ENCODE measurements at places on chromosomes 16 and 17.

DNA sequence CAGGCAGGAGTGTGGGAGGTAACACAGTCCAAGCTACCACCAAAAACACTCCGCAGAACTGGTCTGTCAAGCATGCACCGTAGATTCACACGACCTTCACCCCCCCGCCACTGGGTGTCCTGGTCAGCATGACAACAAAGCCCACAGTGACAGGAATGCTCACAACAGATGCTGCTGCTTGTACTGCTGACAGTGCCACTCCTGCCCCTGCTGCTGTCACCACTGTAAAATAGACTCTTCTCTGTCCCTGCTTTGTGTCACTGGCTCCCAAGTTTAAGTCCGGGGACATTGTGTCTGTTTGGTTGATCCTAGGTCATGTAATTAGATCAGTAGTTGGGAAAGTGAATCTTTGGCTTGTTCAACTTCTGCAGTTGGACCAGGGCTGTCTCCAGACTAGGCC, 7.0 kb upstream of the ODF4 start:
- DNase-seq = no peak

- DNase-seq = no peak
These were observed 66.8 kb downstream of the DNAH17 start for GRCh38 chr17:78510141-78511075.

- no peak for DNase-seq
These were observed 19.9 kb downstream of the ADAM11 start for GRCh38 chr17:44778656-44779210.

DNA sequence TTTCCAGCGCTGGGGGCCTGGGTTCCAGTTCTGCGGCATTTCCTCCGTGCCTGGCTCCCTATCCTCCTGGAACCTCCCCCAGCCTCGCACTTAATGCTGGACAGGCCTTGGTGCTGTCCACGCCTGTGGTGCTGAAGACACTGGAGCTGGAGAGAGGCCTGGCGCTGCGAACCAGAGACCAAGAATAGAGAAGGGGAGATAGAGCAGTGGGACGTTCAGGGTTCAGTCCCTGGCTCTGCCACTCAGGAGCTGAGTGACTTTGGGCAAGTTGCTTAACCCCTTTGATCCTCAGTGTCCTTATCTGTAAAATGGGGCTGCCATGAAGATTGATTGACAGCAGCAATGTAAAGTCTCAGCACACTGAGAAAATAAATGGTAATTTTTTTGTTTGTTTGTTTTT, 11.9 kb downstream of the SBK1 start:
- no peak for DNase-seq

DNA sequence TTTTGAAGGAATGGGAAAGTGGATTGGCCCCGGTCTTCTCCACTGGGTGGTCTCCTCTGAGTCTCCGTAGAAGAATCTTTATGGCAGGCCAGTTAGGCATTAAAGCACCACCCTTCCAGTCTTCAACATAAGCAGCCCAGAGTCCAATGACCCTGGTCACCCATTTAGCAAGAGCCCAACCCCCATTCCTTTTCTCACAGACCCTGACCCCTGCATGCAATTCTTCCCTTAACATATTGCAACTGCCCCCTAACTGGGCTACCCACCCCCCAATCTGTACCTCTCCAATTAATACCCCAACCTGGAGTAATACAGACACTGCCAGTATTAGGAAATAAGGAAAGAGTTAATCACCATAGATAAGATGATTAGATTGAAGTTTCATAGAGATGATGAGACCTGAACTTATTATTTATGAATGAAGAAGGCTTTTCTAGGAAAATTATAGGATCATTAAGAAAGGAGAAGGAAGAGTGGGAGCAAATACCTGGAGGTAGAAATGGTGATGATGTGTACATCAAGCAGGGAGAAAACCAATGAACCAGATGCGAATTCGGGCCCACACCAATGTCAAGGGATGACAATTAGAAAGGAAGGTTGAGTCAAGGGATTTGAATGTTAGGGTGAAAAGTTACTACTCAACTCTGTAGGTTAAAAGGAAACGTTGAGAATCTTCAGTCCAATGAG, 2.4 kb downstream of the CCL2 start:
- DNase-seq = no peak

GRCh38 chr16:3706253-3707012, 10.9 kb downstream of the TRAP1 start:
- DNase-seq = no peak

DNA sequence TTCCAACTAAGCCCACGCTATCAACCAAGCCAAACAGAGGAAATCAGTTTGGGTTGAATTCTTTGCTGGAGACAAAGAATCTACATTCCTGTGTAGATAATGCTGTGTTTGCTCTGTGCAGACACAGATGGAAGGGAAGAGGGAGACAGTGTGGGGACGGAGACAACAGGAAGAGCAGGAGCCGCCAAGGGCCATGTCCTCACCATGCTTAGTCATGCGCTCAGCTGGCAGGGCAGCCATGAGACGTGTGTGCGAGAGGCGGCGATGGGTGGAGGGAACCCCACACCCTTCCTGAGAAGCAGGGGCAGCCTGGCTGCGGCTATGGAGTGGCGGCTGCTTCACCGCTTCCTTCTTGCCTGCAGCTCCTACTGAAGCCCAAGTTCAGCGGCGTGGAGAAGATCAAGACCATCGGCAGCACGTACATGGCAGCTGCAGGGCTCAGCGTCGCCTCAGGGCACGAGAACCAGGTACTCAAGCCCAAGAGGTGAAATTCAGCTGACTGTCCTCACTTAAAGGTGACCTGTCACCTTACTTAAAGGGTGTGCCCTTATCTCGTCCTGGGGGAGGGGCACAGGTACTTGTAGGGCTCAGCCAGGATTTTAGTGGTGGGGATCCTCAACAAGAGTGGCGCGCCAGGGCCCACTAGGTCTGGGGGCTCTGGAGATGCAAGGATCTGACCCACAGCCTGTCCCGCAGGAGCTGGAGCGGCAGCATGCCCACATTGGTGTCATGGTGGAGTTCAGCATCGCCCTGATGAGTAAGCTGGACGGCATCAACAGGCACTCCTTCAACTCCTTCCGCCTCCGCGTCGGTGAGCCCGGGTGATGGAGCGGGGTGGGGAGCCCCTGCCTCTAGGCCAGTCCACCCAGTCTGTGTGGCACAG, 47.5 kb downstream of the ADCY7 start:
- DNase-seq = peak; percentile 47

DNA sequence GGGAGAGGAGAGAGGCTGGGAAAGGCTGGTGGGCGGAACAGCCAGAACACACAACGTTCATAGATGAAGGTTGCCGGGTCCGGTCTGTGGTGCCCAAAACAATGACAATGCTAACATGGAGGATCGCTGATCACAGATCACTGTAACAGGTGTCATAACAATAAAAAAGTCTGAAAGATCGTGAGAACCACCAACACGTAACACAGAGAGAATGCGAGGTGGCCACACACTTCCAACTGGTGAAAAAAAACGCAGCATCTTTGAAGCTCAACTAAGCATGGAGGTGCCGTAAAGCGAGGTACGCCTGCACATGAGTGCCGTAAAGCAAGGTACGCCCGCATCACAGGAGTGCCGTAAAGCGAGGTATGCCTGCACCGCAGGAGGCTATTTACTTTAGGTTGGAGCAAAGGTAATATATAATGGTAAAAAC, 42.3 kb downstream of the ABR start:
- DNase-seq = no peak

DNA sequence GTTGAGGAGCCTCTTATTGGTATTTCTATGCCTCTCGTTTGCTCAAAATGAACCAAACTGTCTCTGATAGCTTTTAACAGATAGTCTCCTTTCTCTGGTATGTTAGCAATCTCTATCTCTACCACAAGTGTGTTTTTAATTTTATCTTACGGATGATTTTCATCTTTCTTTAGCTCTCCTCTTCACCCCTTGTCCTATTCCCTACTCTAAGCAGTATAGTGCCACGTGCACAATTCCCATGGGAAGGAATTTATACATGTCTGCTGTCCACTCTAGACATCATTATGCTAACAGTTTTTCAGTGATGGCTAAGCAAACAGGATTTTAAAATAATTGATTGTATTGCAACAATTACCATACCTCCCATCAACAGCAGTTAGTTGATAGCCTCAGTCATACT, 177.3 kb downstream of the CYB561 start:
- no peak for DNase-seq

DNA sequence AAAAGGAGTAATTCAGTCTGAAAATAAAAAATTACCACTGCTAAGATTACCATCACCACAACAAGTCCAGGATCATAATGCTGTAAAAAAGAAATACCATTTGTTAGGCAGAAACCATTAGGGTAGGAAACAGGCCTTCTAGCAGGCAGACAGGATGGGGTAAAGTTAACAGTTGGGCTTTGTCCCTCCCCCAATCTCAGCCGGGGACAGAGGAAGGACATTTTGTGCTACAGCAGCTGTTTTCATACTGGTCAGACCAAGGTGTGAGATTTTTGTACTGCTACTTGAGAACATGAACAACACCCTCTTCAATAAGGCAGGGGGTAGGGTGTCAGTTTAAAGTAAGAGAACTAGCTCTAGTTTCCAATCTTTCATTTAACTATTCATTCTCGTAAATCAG, 49.2 kb upstream of the ITGA2B start:
- no peak for DNase-seq

- no peak for DNase-seq
These were observed 106.4 kb downstream of the YPEL2 start for GRCh38 chr17:59437791-59438281.

- no peak for DNase-seq
These were observed 37.1 kb upstream of the BCAS3 start for GRCh38 chr17:60640503-60640902.

DNA sequence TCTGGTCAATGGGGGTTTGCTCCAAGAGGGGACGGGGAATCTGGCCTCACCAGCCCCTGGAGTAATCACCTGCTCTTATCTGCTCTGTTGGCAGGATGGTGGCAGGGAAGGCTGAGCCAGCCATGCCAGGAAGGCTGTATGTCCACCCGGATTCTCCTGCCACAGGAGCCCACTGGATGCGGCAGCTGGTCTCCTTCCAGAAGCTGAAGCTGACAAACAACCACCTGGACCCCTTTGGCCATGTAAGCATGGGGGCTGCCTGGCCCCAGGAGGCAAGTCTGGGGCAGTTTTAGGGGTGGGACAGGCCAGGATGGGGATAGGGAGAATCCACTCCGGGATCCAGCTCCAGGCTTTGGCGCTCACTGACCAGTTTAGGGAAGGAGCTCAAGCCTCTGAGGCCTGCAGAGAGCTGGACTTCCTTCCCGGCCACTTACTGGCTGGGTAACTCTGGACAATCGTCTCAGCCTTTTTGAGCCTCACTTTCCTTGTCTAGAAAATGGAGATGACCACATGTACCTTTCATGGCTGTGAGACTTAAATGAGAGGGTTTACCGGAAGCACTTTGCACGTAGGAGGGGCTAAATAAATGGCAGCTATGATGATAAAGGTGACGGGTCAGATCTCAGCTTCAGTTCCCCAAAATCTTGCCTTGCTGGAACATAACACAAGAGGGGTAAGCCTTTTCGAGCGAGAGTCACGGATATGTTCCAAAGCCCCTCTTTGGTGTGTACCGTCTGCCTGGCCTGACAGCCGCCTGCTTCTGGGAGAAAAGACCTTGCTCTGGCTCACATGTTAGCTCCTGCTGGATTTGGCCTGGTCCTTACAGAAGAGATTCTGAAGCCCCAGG, 15.4 kb downstream of the TBX4 start:
- DNase-seq = no peak

- DNase-seq = no peak
These were observed 398 bp downstream of the LGALS9 start for GRCh38 chr17:27631411-27631760.

DNA sequence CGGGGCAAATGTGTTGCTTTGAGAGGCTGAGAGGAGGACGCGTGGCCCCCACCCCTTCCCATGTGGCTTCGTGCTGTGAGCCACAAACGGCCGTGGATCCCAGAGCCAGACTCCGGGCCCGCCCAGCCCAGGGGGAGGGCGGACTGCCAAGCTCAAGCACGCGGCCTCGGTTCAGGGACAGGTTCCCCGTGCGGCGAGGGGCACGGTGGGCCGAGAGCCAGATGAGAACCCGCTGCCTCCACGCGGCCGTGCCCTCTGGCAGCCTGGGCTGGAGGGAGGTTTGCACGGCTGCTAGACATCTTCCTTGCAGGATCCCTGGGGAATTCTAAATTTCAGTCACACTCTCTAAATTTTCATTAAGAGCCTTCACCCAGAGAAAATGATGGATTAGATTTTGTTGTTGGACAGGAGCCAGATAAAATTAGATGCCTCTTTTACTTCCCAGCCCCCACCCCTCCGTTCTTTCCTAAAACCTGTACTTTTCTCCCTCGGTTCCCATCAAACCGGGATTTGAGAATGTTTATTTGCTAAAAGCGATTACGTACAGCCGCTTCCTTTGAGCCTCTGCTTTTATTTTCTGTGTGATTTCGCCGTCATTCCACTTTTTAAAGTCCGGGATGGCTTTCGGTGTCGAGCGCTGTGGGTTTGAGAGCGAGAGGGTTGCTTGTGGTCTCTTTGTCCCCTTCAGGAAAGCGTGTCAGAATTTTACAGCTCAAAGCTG, 25.0 kb upstream of the GNG13 start:
- no peak for DNase-seq

DNA sequence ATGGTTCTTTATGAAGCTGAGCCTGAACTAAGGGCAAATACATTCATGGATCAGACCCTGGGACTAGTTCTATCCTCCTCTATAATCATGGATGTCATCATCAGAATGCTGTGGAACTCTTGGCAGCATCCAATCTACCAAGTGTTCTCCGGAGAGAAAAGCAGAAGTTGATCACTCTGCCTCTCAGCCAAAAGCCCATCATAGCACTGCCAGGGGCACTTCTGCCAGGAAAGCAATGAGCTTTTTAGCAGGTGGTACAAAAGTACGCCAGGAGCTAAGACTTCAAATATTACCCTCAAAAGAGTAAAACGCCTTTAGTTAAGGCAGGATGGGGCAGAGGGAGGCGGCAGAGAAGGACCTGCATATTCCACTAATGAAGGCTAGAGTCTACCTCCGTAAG, 279.0 kb downstream of the SLC39A11 start:
- DNase-seq = no peak

GRCh38 chr17:8175795-8176196, 384 bp downstream of the TMEM107 start:
- DNase-seq = no peak

DNA sequence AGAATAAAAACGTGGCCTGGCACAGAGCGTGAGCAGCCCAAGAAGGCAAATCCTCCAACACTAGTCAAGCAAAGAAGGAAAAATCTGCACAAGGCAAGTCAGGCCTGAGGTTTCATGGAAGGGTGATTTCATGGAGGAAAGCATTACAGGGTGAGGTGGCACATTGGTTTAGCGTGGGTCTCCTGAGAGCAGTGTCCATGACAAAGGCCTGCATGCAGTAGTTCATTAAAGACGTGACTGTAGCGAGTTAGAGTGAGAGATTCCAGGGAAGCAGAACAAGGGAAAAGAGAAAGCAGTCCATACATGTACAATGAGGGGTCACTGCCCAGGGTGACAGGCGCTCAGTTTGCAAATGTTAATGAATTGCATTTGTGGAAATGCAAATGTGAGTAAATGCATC, 285.0 kb upstream of the ERCC4 start:
- DNase-seq = no peak

- DNase-seq = no peak
These were observed 527.2 kb upstream of the WSB1 start for GRCh38 chr17:26766743-26767142.
